ENCODE measurements at places on chromosomes 12 and 14.

GRCh38 chr14:84806622-84807021 is 723.3 kb upstream of the FLRT2 start:
- DNase-seq, result no peak
- no peak overlapping the region for H3K4me3 ChIP-seq
- H3K27me3 ChIP-seq, result no peaks in the 10 kb centered on the region
- no peaks in the 10 kb centered on the region for H3K36me3 ChIP-seq

- no peaks in the 10 kb centered on the region for H3K27me3 ChIP-seq
- H3K27ac ChIP-seq, result no peak overlapping the region
- DNase-seq, result no peak
- peaks cover 7% of the 10 kb centered on the region for H3K4me1 ChIP-seq
These were observed 46.7 kb upstream of the BTG1 start for GRCh38 chr12:92192360-92192759.

- H3K4me3 ChIP-seq, result peak overlapping the region; percentile 22
- peaks cover 20% of the 10 kb centered on the region for H3K4me1 ChIP-seq
- peak overlapping the region; percentile 65 for H3K27ac ChIP-seq
- H3K27me3 ChIP-seq, result no peaks in the 10 kb centered on the region
These were observed 18.9 kb downstream of the PITPNM2 start for GRCh38 chr12:123131879-123132402.

DNA sequence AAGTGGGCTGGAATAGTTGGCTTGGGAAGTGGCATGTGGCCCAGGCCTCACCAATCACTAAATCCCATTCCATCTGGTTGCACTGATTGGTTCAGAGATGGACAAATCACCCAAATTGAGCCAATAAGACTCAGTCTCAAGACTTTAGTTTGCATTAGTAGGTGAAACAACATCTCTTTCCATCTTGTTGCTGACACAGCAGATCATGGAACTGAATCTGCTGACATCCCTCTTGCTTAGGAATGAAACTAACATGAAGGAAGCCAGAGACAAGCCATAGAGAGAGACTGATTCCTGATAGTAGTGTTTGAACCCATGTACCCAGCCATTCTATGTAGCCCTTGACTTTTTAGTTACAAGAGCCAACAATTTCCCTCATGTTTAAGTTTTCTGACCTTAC is 307.0 kb downstream of the GLT1D1 start:
- no peak for DNase-seq
- no peaks in the 10 kb centered on the region for H3K4me1 ChIP-seq
- H3K27ac ChIP-seq, result no peak overlapping the region
- no peak overlapping the region for H3K4me3 ChIP-seq
- no peaks in the 10 kb centered on the region for H3K27me3 ChIP-seq

DNA sequence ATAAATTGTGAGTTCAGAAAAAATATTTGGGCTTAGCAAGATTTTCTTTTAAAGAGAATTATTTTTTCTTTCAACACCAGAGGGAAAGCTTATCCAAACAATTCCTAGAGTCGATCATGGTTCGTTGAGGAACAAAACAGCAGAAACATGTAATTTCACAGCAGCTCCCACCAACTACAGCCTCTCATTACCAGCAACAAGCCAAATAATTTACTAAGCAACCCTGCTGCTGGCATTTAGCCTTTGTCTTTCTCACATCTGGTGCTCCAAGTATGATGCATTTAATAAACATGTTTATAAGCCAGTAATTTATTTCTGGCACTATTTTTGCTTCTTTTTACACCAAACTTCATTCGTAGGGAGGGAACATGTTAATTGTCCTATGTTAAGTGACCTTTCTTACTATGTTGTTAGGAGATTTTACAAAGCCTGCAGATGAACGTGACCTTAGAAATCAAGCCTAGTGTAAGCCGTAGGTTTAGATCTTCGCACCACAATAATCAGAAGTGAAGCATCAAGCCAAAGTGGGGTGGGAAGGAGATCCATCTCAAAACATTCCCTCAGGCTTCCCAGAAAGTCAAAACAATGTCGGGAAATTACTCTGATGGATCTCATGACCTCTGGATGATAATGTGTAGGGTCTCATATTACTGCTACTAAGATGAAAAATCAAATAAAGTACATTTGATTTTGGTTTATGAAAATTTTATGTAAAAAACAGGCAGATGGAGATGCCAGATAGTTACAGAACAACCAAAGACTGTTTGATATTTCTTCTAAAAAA is 128.4 kb downstream of the RPAP3 start:
- H3K36me3 ChIP-seq, result no peaks in the 10 kb centered on the region
- peaks cover 9% of the 10 kb centered on the region for H3K4me1 ChIP-seq

DNA sequence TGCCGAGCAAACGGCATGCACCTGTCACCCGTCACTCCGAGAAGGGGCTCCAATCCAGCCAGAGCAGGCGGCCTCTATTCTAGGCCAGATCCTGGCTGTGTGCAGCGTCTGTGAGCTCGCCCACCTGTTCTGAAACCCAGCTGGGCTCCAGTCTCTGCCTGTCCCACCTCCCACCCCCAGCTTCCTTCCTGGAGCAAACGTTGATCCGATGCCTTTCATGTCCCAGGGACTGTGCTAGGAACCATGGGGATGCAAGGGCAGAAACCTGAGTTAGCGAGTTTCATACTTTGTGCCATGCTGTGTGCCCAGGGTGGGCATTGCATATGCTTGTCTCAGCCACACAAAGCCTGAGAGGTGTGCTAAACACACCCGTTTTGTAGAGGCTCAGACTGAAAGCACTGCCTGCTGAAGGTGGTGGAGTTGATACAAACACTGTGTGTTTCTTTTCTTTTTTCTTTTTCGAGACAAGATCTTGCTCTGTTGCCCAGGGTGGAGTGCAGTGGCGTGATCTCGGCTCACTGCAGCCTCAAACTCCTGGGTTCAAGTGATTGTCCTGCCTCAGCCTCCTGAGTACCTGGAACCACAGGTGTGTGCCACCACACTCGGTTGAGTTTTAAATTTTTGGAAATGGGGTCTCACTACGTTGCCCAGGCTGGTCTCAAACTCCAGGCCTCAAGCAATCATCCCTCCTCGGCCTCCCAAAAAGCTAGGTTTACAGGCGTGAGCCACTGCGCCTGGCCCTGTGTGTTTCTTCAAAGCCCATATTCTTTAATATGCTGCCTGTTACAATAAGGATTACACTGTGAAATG is 84.1 kb upstream of the MED13L start:
- no peak overlapping the region for H3K4me3 ChIP-seq
- no peaks in the 10 kb centered on the region for H3K36me3 ChIP-seq
- DNase-seq, result no peak
- H3K4me1 ChIP-seq, result peaks cover 35% of the 10 kb centered on the region

DNA sequence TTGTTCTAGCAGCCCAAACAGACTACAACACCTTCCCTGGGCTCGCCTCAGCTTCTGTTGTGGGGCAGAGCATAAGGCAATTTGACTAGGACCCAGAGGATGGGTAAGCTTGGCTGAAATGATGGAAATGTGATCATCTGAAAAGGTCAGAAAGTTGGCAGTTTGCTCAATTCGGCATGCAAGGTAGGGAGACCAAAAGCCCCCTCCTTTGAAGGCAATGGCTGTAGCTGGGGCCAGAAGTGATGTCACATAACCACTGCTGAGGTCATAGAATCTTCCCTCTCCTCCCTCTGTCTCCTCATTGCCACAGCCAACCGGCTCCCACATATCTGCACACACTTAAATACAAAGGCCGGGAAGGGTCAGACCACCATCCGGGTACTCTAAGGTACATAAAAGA is at the start of gene TPPP2:
Gene TPPP2, plus strand, starts transcription at position 301 of the 400 bp plus-strand sequence. CDS start 365 bp downstream, outside the sequence.
- no peak for DNase-seq
- H3K4me3 ChIP-seq, result no peak within 1 kb of the TSS
- no peaks in the 10 kb centered on the region for H3K36me3 ChIP-seq
- peaks cover 10% of the 10 kb centered on the region for H3K27me3 ChIP-seq

GRCh38 chr12:52950553-52950952 is 1.6 kb downstream of the KRT18 start:
- H3K27ac ChIP-seq, result no peak overlapping the region
- H3K4me3 ChIP-seq, result no peak overlapping the region
- H3K36me3 ChIP-seq, result no peaks in the 10 kb centered on the region
- DNase-seq, result no peak
- peaks cover 2% of the 10 kb centered on the region for H3K4me1 ChIP-seq
- H3K27me3 ChIP-seq, result peaks cover 8% of the 10 kb centered on the region

DNA sequence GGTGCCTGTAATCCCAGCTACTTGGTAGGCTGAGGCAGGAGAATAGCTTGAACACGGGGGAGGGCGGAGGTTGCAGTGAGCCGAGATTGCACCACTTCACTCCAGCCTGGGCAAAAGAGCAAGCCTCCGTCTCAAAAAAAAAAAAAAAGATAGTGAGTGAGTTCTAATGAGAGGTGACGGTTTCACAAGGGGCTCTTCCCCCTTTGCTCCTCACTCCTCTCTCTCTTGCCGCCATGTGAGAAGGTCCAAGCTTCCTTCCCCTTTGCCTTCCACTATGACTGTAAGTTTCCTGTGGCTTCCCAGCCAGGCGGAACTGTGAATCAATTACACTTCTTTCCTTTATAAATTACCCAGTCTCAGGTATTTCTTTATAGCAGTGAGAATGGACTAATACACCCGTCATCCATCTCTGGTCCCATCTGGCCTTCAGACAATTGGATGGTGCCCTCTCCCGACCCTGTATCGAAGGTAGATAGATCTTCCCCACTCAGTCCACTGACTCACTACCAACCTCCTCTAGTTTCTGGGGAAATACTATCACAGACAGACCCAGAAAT is 27.0 kb upstream of the RCOR1 start:
- H3K4me1 ChIP-seq, result peaks cover 20% of the 10 kb centered on the region
- no peak for DNase-seq
- no peaks in the 10 kb centered on the region for H3K27me3 ChIP-seq
- H3K4me3 ChIP-seq, result no peak overlapping the region
- H3K27ac ChIP-seq, result no peak overlapping the region
- no peaks in the 10 kb centered on the region for H3K36me3 ChIP-seq

DNA sequence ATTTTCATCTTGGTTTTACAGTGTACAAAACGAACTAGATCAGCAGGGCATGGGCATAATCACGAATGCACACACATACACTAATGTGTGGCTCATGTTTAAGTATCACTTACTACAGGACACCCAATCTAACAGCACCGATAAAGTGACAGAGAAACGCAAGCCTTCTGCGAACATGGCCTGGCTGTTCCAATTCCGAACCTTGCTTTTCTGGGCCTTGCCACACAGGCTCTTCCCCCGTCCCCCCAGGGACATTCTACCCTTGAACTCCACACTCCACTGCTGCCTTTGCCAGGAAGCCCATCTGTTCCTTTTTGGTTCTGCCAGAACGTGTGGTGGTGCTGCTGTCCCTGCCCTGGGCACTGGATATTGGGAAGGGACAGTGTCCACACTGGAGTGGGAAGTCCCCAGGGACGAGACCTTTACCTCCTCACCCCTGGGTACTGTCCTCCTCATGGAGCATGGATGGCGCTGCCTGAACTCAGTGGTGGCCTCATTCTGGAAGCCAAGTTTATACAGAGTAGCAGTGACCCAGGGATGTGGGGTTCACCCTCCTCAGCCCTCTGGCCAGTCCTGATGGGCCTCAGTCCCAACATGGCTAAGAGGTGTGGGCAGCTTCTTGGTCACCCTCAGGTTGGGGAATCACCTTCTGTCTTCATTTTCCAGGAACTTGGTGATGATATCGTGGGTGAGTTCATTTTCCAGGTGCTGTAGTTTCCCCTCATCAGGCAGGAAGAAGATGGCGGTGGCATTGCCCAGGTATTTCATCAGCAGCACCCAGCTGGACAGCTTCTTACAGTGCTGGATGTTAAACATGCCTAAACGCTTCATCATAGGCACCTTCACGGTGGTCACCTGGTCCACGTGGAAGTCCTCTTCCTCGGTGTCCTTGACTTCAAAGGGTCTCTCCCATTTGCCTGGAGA is 7.9 kb downstream of the SERPINA1 start:
- H3K27ac ChIP-seq, result no peak overlapping the region
- peaks cover 2% of the 10 kb centered on the region for H3K4me1 ChIP-seq
- DNase-seq, result no peak

GRCh38 chr12:42365486-42365885 is 39.5 kb downstream of the PPHLN1 start:
- H3K4me3 ChIP-seq, result no peak overlapping the region
- H3K4me1 ChIP-seq, result peaks cover 17% of the 10 kb centered on the region
- H3K36me3 ChIP-seq, result peaks cover 20% of the 10 kb centered on the region
- DNase-seq, result no peak
- H3K27ac ChIP-seq, result no peak overlapping the region

DNA sequence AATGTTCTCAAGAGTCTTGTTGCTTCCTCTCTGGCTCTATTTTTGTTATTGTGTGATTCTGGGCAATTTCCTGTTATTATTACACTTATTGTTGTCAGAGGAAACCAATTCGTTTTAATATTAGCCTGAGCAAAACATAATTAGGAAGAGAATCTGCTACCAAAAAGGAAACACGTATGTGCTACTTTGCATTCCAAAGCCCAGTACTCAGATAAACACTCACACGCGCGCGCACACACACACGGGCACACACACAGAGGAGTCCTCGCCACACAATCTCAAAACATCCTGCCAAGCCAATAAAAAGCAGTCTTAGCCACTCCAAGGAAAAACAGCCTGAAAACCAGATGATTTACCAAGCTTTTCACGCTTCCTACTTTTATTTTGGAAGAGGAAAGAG is 400.7 kb downstream of the NUAK1 start:
- no peaks in the 10 kb centered on the region for H3K36me3 ChIP-seq
- H3K4me1 ChIP-seq, result no peaks in the 10 kb centered on the region
- no peaks in the 10 kb centered on the region for H3K27me3 ChIP-seq
- DNase-seq, result no peak
- H3K27ac ChIP-seq, result no peak overlapping the region
- no peak overlapping the region for H3K4me3 ChIP-seq

DNA sequence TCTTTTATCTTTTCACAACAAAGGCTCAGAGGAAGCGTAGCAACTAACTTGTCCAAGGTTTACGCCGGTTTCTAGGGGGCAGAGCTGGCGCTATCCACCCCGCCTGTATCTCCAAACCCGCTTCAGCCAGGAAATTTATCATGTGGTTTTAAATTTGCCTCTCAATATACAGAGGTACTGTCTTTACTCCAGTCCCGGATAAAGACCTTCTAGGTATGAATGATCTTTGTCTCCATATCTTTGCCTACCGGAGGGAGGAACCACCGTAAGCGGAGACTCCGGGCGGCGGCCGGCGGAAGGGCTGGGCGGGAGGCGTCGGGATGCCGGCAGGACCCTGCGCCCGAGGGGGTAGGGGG is 693 bp upstream of the RIMKLB start:
- no peaks in the 10 kb centered on the region for H3K36me3 ChIP-seq
- peak overlapping the region; percentile 86 for H3K4me3 ChIP-seq
- no peak for DNase-seq
- peaks cover 40% of the 10 kb centered on the region for H3K27me3 ChIP-seq
- H3K27ac ChIP-seq, result no peak overlapping the region

DNA sequence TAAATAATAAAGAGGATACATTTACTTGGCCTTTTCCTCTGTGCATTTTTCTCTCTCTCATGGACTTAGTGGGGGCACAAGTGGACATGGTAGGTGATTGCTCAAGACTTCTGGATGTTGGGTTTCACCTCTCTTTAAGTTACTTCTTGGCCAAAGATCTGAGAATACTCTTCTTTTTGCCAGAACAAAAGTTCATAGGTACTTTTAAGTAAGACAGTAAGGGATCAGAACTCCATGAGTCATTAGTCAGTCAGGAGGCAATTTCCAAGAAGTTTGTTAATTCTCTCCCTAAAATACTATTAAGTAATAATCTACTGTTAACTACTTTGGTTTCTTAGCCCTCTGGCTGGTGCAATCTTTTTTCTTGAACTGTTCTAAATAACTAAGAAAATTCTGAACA is 84.2 kb downstream of the GRIP1 start:
- no peaks in the 10 kb centered on the region for H3K4me1 ChIP-seq
- H3K27ac ChIP-seq, result no peak overlapping the region
- no peaks in the 10 kb centered on the region for H3K36me3 ChIP-seq
- H3K27me3 ChIP-seq, result no peaks in the 10 kb centered on the region
- H3K4me3 ChIP-seq, result no peak overlapping the region

GRCh38 chr12:22415342-22416309 is 81.1 kb upstream of the ST8SIA1 start:
- H3K36me3 ChIP-seq, result no peaks in the 10 kb centered on the region
- no peak overlapping the region for H3K4me3 ChIP-seq
- no peak overlapping the region for H3K27ac ChIP-seq
- no peak for DNase-seq
- peaks cover 16% of the 10 kb centered on the region for H3K4me1 ChIP-seq

Data from activated CD4-positive, alpha-beta memory T cell treated with anti-CD3 and anti-CD28 coated beads, Interleukin-2, amount 10 ng/mL, durations not matched to agents 7 days and 5 days (primary cell).